ENCODE measurements at places on chromosomes 3 and 15.

DNA sequence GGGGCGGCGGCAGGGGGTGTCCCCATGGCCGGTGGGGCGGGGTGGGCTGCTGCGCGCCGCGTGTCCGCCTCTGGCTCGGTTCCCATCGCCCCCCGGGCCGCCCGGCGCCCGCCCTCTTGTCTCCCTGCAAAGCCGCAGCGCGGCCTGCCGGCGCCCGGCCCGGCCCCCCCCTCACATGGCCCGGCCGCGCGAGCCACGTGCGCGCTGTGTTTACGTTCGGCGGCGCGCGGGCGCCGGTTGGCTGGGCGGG is 502 bp downstream of the NR1D2 start:
- DNase-seq: no peak

DNA sequence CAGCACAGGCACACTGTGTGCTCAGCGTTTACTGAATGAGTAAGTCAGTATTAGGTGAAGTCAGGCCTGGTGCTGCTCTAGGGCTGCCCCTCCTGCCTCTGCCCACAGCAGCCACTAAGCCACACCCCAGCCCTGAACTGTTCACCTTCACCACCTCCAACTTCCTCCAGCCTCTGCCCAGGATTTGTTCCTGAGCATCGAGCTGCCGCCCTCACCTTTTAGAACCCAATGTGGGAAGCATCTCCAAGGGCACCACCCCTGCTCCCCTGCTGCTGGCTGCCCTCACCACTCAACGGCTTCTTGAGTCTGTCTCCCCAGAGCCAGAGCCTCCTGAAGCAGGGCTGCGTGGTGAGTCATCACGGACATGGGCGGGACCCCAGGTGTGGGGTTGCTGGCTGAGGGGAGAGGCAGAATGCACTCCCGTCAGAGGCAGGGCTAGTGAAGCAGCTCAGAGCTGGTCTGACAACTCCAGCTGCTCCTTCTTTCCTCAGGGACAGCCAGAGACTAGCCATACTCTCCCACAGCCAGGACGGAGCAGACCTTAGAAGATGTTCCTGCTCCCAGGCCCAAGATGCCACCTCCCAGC is 5.8 kb downstream of the HYAL2 start:
- no peak for DNase-seq

DNA sequence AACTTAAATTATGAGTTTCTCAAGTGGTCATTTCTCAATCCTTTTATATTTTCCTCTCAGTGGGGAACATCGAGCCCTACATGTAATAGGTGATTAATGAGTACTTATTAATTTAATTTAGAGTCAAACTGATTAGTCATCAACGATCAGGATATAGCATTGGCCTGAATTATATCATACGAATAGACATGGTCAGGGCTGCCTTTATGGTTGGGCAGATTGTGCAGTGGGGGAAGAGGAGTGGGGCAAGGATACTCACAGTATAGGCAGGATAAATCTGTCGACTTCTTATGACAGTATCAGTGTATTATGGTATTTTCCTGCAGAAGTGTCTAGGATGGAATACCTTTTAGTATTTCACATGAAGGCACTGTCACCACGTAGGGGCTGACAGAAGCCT is 27.0 kb downstream of the C2CD4A start:
- no peak for DNase-seq

DNA sequence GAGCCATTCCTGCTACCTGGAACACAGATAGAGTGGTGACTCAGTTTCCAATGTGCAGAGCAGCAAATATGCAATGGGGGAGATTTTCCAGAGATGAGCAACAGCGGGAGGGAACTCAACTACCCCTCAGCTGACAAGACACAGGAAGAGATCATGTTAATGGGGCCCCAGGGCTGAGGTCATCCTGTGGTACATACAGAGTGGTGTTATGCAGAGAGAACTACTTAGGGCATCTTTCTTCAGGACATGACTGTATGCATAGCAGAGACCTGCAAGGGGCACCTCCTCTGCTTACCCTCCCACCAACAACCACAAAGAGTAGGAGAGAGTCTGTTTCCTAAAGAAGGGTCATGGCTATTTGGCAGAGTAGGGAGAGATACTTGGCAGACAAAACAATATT is 6.8 kb upstream of the TBC1D5 start:
- no peak for DNase-seq

DNA sequence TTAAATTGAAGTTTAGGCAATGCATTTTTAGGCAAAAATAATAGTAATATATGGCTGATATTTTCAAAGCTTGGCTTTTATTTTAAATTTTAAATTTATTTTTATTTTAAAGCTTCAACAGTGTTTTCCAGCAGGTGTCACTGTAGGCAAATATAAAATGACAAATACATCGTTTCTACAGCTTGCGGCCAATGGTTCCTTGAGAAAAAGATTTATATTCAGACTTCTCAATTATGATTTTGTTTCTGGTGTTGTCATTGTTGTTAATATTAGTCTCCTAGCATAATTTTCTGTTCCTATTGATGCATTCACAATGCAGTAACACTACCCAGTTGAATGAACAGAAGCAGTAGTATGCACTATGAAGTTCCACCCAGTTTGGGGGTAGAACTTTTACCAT is 220.7 kb upstream of the DNAJC19 start:
- DNase-seq: peak; percentile 20

DNA sequence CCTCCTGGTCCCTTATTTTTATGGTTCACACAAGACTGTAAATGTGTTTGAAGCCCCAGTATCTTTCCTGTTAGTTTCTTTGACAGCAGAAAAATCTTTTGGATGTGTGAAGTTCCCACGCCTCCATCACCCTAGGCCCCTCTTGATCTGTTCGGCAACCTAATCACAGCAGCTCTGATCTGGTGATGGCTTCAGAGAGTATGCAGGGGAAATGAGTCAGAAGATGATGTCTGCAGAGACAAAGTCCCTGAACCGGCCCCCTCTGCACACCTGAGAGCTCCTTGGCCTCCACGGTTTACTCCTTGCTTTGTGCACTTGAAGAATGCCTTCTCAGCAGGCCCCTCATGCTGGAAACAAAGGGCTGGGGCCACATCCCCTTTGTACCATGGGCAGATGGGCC is 63.5 kb downstream of the CLDN11 start:
- no peak for DNase-seq

- no peak for DNase-seq
Observed at GRCh38 chr15:51869060-51869421, 39.6 kb downstream of the TMOD3 start.

GRCh38 chr3:107394502-107394901 is 17.3 kb downstream of the CCDC54 start:
- no peak for DNase-seq

DNA sequence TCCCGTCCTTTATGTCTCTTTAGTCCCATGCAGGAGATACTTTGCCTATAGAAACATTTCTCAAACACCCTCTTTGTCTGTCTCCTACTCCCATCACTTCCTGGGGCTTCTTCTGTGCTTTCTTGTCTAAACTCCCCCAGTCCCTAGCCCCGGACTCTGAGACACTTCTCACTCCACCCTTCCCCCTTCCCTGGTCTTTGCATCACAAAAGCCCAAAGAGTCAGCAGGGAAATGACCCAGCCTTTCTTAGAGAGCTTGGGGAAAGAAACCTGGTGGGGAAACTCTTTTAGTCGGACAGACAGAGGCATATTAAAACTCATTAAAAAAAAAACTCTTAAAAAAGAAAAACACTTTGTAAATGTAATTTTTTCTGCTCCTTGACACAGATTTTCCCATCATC is 211.2 kb downstream of the TJP1 start:
- no peak for DNase-seq

DNA sequence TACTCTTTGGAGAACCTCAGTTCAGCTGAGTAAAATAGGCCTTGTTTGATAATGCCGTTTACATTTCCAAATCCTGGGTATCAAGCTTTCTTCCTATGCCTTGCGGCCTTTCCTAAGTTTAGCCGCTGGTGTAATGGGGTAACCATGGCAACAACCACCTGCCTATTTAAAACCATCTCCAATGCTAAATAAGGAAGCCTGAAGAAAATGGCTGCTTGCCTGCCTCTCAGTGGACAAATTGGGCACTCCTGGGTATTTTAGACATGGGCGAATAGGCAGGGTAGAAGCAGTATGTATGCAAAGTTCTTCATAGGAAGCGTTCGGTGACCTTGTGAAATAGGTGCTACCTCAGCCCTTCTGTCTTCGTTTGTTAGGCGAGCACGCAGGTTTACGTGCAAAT is 122.7 kb downstream of the DGKG start:
- no peak for DNase-seq

GRCh38 chr3:129557548-129557894 is 14.5 kb downstream of the H1-8 start:
- no peak for DNase-seq

GRCh38 chr3:128782282-128783146 is 56.5 kb downstream of the RAB7A start:
- DNase-seq: no peak

DNA sequence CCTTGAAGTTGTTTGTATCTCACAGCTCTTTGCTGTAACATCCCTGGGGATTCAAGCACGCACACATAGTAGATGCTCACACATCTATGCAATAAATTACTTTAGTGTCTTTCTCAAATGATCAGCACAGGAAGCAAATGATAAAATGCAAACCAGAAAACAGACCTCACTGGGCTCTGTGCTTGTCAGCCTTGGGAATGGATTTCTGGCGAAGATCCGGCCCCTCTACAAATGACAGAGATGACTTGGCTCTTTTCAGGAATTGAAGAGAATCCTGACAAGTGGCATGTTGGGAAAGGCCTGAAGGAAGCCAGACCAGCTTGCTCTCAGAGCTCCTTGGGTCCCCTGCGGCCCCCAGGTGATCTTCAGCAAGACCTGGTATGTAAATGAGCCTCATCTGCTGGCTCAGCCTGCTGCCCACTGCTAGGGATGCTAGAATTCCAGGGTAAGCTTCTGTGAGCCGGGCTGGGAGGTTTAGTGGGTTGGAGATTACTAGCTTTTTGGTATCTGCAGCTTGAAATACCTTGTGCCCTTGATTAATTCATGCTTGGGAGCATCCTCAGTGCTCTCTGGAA is 54.1 kb downstream of the LPP start:
- no peak for DNase-seq

Measured in AML-193 (cell line).